Stomach (tissue), 19 donors: ENCODE measurements at places on chromosomes 1 and 21. TPM values are rescaled to one million over a fixed set of nuclear protein-coding genes. Genes with fewer than 3 reads are reported as not detected.

GRCh38 chr1:153261281-153262069 is 2.0 kb downstream of the LORICRIN start:
- DNase-seq, result no peak

The CATSPERE gene
- 4.6 TPM for total RNA-seq

DNA sequence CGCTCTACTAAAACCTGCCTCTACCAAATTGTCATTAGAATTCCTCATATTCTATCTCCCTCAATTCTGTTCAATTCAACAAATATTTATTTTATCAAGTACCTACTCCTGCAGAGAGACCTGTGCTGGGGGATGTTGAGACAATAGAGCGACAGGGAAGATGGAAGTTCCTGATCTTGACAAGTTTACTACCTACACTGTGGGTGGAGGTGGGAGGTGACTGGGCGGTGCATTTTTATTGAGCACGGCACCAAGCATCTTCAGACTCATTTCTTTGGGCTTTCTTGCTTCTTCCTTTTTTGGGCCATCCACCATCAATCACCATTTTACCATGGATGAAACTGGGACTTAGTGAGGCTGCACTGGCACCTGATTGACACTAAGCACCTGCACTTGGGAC is 61.3 kb downstream of the KIRREL1 start:
- DNase-seq, result no peak

GRCh38 chr1:213994888-213995287 is 7.1 kb downstream of the PROX1 start:
- DNase-seq, result no peak

GRCh38 chr1:26782521-26783212 is 5.1 kb upstream of the PIGV start:
- DNase-seq, result no peak

DNA sequence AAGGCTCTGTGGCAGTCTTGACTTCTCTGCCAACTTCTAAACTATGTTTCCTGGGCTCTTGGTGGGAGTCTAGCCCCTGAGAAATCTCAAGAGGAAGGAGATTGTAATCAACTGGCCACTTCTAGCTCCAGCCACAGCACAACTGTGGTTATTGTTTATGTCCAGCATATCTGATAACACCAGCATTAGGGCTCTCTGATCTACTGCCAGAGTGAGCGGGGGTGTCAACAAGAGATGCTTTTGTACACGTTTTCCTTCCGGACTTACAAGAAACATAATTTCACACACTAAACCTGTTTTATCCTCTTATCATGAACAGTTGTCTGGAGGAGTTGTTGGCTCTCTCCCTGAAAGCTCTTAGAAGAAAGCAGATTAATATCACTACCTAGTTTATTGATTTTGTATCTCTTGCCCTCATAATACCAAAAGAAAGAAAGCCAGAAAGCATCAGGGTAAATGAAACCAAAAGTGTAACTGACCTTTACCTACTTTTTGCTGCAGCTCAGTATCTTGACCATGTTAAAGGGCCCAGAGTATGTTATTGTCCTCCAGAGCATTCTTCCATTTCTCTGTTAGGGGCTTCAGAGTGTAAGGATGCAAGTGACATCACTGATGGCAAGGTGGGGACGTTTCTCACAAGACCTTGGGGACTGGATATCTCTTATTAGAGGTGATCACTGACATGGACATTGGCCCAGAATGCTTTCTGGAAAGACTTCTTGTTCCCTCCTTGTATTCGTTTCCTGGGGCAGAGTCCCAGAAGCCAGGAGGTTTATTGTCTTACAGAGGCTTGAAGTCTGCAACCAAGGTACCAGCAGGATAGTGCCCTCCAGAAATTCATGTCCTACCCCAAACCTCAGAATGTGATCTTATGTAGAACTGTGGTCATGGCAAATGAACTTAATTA is 9.6 kb upstream of the SH2D1B start:
- no peak for DNase-seq

GRCh38 chr1:84574936-84575335 is 696 bp upstream of the CTBS start:
- DNase-seq, result no peak

GRCh38 chr1:173590557-173590956 is 12.3 kb downstream of the SLC9C2 start:
- no peak for DNase-seq

GRCh38 chr1:99268021-99268420 is 3.7 kb downstream of the PLPPR4 start:
- DNase-seq, result no peak

The PTGER3 gene
- total RNA-seq, result 2.3 TPM

GRCh38 chr1:194975913-194976312 is 1632.3 kb downstream of the KCNT2 start:
- no peak for DNase-seq

- no peak for DNase-seq
These were observed 33.4 kb upstream of the WNT4 start for GRCh38 chr1:22176258-22176657.

DNA sequence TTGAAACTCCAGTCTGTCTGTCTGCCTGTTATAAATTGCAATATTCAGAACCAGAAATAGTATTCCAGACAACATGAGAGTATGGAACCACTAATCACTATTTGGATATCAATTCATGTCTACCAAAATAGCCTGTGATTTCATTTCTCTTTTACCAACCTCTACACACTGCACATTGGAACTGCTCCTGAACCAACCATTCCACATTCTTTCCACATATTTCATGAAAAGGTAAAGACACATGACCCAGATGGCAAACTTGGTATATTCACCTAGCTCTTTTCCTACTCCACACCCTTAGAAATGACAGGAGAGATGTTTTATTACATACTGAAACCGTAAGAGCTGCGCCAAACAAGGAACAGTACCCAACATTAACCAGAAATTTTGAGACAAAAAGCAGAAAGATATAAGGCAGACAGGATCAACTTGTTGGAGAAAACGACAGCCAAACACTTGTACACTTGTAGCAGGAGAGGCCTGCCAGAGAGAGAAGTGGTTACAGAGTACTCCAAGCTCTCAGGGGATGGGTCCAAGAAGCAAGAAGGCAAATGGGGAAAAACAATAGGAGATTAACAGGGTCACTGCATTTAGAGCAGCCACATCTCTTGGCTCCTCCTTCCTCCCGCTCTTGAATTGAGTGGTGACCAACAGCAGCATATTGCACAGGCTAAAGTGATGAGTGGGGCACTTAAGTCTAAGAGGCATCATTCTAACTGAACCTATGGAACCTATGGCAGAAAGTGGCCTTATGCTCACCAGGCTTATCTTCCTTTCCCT is 148.7 kb downstream of the SETD4 start:
- DNase-seq, result no peak

GRCh38 chr1:10914056-10914455 is 98.4 kb upstream of the TARDBP start:
- DNase-seq, result no peak
